ENCODE measurements at places on chromosomes 1 and 21.

DNA sequence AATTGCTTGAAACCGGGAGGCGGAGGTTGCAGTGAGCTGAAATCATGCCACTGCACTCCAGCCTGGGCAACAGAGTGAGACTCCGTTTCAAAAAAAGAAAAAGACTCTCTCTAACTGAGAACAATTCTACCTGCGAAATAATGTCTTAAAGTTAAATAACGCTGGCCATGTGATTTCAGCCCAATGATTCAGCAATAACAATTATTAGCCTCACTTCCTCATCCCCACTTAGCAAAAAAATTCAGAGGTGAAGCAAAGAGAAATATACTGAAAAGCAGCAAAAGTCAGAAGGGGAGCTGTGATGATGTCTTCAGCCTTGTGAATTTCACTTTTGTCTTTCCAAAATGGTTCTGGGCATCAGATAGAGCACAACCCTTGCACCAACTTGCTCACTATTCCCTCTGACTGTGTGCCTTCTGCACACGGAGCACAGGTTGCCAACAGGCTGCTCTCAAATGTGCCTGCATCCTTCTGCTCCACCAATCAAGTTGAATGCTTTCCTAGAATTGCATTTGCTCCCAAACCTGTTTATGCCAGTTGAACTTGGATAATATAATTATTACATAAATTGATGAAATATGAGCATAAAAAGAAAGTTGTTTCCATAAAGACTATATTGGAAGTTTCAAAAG is 79.8 kb upstream of the IPO9 start:
- no peak for DNase-seq

- DNase-seq = no peak
Measured at GRCh38 chr1:183165456-183165855, 20.6 kb upstream of the LAMC2 start.

GRCh38 chr1:172515927-172516326 is 17.0 kb upstream of the SUCO start:
- no peak for DNase-seq

- no peak for DNase-seq
Measured at GRCh38 chr21:27631471-27631870, 664.6 kb upstream of the ADAMTS5 start.

DNA sequence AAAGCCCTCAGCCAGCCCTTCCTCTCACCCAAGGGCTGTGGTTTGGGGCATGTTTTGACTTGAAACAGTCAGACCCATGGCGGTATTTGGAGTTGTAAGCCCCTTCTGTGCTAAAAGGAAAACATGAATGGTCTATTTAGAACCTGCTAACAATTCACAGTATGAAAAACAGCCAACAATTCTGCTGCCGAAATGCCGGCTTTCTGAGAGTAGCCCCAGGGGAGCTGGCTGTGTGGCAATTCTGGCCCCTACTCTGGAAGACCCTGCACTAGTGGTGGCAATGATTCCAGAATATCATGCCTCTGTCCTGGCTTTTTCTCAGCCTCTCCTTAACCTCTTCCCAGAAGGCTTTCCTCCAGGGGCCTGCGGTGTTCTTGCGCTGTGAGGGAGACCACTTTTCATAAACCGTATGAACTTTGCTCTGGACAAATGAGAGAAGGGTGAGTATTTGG is 118.7 kb downstream of the EDEM3 start:
- DNase-seq = no peak

Data from NCI-H187 (cell line).